Chondrocyte (in vitro differentiated cells): ENCODE measurements at places on chromosomes 1 and 21. TPM values are rescaled to one million over a fixed set of nuclear protein-coding genes. Genes with fewer than 3 reads are reported as not detected.

Gene SAMSN1
- total RNA-seq, result not detected in 3 replicates

GRCh38 chr1:99781798-99782197 lies 15.4 kb upstream of the FRRS1 start:
- H3K27me3 ChIP-seq, result peaks cover 26% of the 10 kb centered on the region
- no peaks in the 10 kb centered on the region for H3K4me1 ChIP-seq
- H3K4me3 ChIP-seq, result no peak overlapping the region
- H3K27ac ChIP-seq, result no peak overlapping the region

DNA sequence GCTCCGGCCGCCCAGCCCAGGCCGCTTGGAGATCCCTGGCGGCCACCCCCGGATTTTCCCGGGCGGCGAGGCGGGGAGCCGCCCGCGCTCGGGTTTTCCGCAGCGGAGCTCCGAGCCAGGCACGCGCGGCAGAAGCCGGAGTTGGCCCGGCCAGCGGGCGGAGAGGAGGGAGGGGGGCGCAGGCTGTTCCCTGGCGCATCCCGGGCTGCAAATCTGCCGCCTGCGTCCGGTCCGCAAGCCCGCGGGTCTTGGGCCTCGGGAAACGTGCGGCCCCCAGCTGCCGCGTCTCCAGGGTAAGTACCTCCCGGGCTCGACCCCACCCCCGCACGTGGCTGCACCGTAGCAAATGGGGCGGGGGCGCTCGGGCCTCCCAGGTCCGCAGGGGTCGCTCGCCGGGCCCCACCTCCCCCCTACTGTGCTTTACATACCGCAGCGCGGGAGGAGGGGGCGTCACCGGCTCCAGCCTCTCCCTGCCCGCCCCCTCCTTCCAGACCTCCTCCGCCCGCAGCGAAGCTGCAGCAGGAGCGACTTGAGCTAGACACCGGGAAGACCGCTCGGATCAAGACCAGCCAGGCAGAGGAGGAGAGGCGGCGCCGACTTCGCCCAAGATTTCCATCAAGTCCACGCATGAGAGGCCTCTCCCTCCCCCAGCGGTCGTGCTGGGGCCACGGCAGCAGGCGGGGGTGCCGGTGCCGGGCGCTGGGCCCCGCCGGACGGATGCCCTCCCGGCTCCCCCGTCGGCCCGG lies 1.6 kb downstream of the TMEM200B start:
- H3K36me3 ChIP-seq, result no peaks in the 10 kb centered on the region
- H3K4me3 ChIP-seq, result peak overlapping the region; percentile 80
- H3K4me1 ChIP-seq, result peaks cover 21% of the 10 kb centered on the region
- DNase-seq, result peak; percentile 66
- peak overlapping the region; percentile 59 for H3K27ac ChIP-seq
- H3K27me3 ChIP-seq, result no peaks in the 10 kb centered on the region

Gene BTBD19
- total RNA-seq, result 43.4 to 46.5 TPM (median 44.1 TPM) in 3 replicates
